Urothelium cell line (cell line): ENCODE measurements at places on chromosomes 12 and 14.

- no peak for DNase-seq
Observed at GRCh38 chr12:72037006-72037795, 98.6 kb downstream of the TPH2 start.

- DNase-seq = no peak
Observed at GRCh38 chr12:107470645-107471044, 215.0 kb upstream of the PWP1 start.

- DNase-seq = no peak
Observed at GRCh38 chr14:68315081-68315480, 477.8 kb downstream of the ZFP36L1 start.

- no peak for DNase-seq
Observed at GRCh38 chr12:83106873-83107272, 420.2 kb downstream of the TMTC2 start.

DNA sequence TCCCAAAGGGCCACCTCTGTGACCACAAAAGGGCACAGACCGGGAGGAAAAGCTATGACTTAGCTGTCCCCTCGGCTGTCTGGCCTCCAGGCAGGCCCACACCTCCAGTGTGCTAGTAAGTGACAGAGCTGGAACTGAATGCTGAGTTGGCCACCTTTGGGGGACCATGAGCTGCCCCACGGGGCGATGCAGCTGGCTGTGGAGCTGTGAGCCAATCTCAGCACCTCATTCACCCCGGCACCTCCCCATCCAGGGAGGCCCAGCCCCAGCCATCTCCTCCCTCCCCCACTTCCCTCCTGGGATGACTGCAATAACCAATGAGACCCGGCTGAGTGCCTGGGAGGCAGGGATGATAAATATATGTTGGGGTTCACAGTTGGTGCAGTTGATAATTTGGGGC lies 12.2 kb upstream of the TESC start:
- DNase-seq = no peak

DNA sequence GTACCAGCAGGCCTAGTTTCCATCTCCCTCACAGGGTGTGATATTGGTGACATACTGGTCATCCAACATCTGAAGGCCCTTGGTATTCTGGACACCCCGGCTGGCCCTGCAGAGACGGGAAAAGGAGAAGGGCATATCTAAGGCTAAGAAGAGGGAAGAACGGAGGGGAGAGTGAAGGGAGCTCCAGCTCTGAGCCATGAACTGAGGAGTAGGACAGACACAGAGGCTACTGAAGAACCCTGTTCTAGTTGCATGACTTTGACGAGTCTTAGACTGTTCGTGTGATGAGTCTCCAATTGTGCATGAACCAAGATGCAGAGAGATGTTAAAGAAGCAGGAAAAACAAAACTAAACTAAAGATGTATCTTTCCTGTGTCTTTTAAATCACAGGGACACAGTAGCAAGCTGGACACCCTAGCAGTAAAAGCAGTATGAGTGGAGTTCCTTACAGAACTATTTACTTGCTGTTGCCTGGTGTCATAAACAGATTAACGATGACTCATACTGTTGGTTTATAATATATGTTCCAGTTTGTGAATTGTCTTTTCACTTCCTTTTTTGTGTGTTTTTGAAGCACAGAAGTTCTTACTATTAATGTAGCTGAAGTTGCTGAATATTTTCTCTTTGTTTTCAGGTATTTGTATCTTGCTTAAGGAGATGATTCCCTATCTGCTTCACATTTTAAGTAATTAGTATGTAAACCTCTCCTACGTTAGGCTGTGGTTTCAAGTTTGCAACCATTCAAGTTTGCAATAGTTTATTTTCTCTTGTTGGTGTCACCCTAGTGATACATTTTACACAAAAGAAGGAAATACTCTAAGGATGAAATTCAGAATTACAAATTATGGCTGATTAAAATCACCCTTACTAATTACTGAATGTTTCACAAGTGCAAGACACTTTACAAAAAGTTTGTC lies 15.7 kb downstream of the FAR2 start:
- peak; percentile 26 for DNase-seq

DNA sequence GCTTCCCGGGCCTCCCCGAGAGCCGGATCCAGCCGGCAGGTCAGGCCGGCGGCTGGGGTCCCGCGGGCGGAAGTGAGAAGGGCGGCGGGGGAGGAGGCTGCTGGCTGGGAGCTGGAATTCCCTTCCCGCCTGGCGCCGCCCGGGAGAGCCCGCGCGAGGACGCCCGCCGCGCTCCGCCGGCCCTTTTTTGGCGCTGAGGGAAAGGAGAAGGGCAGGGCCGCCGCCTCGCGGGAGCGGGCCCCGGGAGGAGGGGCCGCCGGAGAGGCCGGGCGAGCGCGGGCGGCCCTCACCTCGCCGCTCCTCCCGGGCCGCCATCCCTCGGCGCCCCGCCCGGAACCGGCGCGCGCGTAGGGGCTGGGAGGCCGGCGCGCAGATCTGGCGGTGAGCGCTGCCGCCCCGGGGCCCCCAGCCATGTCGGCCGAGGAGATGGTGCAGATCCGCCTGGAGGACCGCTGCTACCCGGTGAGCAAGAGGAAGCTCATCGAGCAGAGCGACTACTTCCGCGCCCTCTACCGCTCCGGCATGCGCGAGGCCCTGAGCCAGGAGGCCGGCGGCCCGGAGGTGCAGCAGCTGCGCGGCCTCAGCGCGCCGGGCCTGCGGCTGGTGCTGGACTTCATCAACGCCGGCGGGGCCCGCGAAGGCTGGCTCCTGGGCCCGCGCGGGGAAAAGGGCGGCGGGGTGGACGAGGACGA lies at the start of the genes KLHL42 and MANSC4:
TSS of gene KLHL42 (plus strand) at position 314 of the 692 bp plus-strand sequence. CDS start at position 412, 98 bp downstream.
TSS of gene MANSC4 (minus strand) at position 317 of the 692 bp plus-strand sequence. CDS start 8,960 bp downstream, outside the sequence.
- peak; percentile 83 for DNase-seq

DNA sequence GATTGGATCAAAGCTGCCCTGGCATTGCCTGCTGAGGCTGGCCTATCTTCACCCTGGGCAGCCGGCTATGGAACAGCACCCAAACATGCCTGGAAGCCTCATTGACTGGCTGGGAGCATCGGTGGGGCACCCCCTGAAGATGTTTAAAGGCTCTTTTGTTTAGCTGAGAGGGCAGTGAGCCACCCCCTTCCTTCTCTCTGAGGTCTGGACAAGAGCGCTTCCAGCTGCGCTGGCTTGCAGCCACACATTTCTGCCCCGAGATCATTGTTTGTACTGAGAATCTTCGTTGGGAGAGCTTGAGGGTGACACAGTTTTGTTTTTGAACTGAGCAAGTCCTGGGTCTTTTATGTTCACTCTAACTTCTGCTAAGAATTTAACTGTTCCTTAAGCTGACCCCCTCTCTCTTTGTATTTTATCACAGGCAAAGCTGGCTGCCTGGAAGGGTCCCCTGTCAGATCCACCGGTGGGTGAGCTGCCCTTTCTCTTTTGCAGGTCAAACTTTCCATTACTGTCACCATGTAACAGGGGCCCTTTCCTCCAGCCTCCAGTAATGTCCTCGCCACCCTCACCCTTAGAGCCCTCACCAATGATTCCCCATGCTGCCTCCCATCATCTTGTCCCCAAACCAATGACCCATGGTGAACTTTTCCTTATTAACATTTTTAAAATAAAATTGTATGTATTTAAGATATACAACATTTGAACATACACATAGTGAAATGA lies 212.2 kb downstream of the KIF26A start:
- no peak for DNase-seq

- DNase-seq = no peak
Observed at GRCh38 chr12:49345825-49346658, 646 bp upstream of the DNAJC22 start.

DNA sequence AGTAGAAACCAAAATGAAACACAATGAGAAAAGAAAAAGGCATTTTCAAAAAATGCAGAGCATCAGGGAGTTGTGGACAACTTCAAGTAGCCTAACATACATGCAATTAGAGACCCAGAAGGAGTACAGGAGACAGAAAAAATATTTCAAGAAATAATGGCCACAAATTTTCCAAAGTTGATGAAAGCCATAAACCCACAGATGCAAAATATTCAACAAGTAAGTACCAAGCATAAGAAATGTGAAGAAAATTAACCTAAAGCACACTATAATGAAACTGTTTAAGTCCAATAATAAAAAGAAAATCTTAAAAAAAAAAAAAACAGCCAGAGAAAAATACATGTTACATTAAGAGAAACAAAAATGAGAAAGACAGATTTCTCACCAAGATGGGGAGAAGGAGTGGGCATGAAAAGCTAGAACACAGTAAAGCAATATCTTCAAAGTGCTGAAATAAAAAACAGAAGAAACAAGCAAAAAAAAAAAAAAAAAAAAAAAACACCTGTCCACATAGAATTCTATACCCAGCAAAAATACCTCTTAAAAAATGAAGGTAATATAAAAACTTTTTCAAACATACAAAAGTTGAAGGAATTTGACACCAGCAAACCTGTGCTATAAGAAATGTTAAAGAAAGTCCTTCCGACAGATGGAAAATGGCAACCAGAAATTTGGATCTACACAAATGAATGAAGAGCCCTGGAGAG lies 77.1 kb downstream of the PRKAB1 start:
- no peak for DNase-seq

DNA sequence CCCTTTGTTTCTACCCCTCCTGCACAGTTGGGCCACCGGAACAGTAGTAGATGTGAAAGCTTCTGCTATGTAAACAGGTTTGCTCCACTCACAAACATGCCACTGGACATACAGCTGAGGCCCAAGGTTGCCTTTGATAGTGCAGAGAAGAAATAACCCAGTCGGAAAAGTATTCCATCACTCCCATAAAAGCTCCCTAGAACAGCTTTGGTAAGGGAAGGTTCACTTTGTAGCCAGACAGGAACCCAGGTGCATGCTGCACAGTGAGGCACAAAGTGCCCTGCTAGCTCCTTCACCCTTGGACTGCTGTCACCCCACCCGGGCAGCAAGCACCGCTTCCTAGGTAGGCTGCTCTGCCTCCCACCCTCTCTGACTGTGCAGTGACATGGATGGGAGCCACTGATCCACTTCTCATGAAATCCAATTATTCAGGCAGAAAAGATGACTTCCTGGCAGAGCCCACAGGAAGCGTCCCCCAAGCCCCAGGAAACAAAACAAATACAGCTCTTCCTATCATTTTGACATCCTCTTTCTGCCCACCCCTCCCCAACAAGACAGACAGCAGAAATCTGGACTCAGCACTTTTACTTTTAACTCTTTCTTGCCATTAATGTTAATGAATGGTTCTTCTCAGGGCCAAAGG lies 100.2 kb downstream of the SRGAP1 start:
- no peak for DNase-seq

DNA sequence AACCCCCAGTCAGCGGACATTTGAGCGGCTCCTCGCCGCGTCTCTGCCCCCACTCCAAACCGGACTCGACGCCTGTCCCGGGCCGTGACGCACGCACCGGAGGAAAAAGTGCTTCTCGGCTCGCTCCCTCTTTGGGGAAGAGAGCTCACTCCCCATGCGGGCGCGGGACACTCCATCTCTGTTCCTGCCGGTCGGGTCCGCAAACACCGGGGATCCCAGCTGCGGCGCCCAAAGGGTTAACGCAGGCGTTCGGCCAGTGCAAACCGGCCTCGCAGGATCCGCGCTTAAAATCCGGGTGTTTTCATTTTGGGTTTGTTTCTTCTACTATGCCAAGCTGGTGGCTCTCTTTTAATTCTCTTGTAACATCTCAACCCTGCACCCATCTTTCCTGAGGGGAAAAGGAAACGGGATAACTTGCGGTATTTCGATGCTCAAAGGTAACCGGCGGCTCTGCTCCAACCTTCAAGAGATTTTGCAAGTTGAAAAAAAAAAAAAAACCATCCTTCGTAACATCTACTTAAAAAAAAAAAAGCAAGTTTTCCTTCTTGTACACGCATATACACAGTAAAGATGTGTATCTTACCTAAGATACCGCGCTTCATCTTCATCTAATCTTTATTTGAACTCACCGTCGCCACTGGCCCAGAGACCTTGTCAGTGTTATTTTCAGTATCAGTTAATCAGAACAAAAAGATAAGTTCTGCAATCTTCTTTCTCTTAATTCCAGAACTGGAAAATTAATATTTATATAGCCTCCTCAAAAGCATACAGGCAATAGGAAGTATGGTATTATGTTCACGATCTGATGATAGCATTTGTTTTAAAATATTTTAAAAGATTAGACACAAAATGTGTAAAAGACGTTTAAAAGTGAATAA lies 1.6 kb upstream of the ATP2B1 start:
- peak; percentile 17 for DNase-seq

DNA sequence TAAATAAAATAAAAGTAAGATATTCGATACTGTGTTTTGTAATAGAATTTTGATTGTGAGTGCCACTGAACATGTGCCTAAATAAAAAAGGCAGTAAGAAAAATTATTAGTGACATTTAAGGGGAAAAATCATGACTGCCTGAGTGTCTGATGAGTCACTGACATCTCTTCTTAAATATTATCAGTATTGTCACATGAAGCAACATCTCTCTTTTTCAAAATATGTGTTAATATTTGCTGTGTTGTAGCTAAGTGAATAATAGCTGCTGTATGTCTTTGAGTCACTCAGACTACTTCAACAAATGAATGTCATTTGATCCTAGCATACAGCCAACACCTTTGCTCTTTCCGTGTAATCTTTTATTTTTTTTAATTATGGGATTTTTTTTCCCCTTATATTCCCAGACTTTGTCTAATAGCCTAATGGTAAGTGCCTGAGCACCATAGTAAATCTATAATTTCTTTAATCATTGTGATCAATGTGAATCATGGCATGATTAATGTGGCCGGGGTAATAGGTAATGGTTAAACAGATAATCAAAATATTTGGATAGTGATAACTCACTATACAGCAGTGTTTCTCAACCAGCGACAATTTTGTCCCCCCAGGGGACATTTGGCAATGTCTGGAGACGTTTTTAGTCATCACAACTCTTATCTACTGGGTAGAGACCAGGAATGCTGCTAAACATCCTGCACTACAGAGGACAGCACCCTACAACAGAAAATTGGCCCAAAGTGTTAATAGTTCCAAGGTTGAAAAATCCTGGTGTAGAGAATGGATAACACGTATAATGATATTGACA lies 11.7 kb upstream of the OTX2 start:
- no peak for DNase-seq
